ENCODE measurements at places on chromosomes 11 and 22.

GRCh38 chr22:31221084-31221483 lies 9.0 kb downstream of the LIMK2 start:
- DNase-seq = no peak

DNA sequence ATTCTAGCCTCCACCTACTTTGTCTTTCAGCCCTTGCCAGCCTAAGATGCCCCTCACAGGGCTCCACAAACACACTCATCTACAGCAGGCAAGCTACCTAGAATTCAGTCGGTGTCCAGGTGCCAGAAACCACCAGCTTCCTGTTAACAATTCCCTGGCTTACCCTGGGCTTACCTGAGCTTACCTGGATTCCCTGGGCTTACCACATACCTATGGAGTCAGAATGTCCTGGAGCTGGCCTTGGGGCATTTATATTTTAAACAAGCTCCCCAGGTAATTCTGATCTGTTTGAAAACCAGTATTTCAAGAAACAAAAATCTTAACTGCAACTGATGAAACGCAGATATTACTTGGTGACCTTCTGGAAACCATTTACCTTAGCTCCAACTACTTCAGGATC lies 123.6 kb downstream of the SLC1A2 start:
- DNase-seq = peak; percentile 95

GRCh38 chr22:33347002-33347401 lies 288.8 kb upstream of the SYN3 start:
- DNase-seq = no peak

- DNase-seq = no peak
Observed at GRCh38 chr11:15884777-15885540, 471.4 kb downstream of the SOX6 start.

DNA sequence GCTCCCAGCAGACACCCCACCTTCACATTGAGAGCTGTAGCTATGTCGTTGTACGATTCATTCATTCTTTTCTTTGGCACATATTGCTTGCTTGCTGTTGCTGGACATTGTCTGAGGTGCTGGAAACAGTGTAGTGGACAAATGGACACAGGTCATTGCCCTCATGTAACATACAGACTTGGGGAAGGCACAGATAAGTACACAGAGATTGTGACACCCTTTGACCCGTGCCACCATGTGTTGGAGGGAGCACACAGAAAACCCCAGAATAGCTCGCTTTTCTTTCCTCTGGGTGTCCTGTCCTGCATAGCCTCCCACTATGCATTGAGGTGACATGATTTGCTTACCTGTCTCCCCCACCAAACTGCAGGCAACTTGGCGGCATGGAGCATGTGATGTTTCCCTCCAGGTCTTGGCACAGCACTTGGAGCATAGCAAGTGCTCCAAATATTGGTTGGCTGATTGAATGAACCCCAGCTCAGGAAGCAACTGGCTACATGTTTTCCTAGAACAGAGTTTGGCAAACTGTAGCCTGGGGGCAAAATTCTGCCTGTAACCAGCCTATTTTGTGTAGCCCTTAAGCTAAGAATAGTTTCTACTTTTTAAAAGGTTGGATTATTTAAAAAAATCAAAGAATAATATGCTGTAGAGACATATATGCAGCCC lies 30.9 kb upstream of the NECTIN1 start:
- DNase-seq = no peak

GRCh38 chr11:76984743-76985142 lies 49.5 kb upstream of the B3GNT6 start:
- peak; percentile 12 for DNase-seq

DNA sequence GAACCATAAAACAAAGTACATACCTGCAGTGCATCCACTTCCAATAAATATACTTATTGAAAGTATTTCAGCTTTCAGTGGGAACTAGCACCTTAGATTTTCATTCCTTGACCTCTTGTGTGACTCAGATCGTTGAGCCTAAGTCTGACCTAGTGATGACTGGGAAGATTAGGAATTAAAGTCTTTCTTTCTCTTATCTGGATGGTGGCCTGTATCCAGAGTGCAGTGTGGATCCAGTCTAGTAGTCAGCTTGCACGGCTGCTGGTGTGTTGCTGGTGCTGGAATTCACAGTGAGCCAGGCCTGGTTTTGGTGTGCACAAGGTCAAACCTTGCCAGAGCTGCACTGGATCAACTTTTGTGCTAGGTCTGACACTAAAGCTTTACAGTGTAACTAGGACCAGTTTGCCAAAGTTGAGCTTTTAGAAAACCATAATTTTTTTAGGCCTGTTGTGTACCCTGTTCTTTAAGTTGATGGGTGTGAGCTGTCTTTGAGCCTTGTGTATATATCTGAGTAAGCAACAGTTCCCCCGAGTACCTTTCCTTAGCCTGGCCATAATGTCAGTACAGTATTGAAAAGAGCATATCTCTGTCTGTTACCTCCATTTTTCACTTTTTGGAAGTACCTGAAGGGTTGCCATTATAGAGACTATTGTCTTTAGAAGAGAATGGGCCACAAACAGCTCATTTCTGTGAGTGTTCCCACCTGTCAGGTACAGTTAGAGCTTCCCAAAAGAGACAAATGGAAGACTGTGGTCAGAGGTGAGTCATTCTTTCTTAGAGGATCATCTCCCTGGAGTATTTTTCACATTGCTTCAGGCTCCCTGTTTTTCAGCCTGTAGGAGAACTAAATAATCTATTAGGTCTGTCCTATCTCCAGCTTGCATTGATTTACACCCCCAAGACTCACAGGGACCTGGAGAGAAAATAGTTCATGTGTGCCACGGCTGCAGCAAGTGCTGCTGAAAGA lies 89.8 kb downstream of the ALX4 start:
- no peak for DNase-seq

- peak; percentile 1 for DNase-seq
Observed at GRCh38 chr11:104668797-104669463, 229.3 kb downstream of the CASP12 start.

- no peak for DNase-seq
Observed at GRCh38 chr22:47174096-47174495, 411.6 kb downstream of the TBC1D22A start.

DNA sequence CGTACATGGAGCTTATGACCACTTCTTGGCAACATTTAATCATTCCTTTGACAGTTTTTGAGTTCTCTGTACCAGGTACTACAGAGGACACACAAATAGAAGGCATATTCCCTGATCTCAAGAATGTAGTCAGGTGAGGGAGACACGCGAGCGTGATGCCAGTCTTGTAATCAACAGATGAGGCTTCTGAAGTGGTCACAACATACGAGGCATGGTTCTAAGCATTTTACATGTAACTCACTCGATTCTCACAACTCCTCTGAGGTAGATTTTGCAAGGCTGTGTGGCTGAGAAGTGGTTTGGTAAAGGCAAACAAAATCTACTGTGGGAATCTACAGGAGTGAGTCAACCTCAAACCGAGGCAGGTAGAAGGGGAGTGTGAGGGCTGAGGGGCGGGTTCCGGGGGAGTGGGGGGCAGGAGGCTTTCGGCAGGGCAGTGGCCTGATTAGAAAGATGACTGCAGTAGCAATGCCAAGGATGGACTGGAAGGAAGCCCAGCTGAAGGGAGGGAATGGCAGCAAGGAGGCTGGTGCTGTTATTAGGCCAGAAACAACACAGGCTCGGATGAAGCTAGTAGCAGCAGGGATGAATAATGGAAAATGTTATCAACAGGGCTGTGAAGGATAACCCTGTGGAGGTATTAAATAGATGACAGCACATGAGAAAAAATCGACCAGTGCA lies 63.8 kb downstream of the ST14 start:
- DNase-seq = no peak

GRCh38 chr11:118226781-118227180 lies 2.0 kb upstream of the JAML start:
- no peak for DNase-seq
